ENCODE measurements at places on chromosomes 5 and 9. TPM values are rescaled to one million over a fixed set of nuclear protein-coding genes. Genes with fewer than 3 reads are reported as not detected.

DNA sequence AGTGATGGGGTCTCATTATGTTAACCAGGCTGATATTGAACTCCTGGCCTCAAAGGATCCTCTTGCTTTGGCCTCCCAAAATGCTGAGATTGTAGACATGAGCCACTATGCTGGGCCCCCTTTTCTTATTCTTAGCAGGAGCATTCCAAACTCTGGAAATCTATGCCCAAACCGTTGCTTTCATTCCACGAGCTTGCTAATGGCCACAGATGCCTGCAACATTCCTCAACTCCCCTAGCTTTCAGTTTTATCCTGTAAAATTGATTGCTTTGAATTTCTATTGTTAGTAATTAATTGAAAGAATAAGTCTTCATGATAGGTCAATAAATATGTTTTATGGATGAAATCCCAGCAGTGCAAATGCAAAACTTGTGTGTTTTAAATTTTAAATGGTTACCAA is 564.8 kb upstream of the WWC1 start:
- no peak for DNase-seq

GRCh38 chr5:172593306-172593705 is 47.8 kb upstream of the NEURL1B start:
- DNase-seq = no peak

GRCh38 chr9:117125531-117125930 is 289.3 kb downstream of the ASTN2 start:
- no peak for DNase-seq

GRCh38 chr5:174725261-174725990 is 1.0 kb downstream of the MSX2 start:
- DNase-seq = no peak

DNA sequence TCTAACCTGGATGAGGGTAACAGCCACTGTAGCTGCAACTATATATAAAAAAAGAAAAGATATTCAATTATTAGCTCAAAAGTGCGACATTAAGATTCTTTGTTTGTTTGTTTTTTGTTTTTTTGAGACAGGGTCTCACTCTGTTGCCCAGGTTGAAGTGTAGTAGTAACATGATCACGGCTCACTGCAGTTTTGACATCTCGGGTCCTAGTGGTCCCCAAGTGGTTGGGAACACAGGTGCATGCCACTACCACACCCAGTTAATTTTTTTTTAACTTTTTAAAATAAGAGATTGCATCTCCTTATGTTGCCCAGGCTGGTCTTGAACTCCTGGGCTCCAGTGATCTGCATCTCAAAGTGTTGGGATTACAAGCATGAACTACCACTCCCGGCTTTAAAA is 61.8 kb downstream of the MEF2C start:
- no peak for DNase-seq

The GCNT4 gene
- total RNA-seq = 0.13 TPM

DNA sequence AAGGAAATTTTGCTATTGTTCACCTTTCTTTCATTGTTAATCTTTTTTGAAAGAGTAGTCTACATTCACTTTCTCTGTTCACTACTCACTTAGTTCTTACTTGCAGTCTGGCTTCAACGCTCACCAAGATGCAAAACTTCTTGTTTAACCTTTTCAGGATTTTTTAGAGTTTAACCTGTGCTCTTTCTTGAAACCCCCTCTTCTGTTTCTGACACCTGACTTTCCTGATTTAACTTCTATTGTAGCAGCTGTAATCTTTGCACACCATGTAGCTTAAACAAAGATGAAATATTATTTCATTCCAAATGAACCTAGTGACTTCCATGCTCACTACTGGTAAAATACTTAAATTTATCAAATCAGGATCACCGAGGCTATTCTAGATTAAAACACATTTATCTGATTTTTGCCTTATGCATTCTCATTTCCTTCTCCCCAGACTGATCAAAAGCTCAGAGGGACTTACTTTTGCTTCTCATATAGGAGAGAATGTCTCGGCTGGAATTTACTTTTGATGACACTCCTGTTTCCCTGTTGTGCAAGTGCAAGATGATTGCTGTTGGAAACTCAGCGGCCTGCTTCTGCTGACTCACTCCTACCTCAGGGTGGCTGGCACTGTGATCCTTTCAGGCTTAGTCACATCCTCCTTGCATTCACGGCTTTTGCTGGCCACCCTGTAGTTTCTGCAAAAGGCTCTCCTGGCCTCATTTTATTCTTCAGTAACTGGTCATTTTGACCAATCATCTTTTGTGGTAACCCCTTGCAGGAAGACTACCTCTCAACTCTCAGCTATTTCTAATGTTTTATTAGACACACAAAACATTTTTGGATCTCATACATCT is 109.3 kb upstream of the IFNE start:
- DNase-seq = peak; percentile 24

DNA sequence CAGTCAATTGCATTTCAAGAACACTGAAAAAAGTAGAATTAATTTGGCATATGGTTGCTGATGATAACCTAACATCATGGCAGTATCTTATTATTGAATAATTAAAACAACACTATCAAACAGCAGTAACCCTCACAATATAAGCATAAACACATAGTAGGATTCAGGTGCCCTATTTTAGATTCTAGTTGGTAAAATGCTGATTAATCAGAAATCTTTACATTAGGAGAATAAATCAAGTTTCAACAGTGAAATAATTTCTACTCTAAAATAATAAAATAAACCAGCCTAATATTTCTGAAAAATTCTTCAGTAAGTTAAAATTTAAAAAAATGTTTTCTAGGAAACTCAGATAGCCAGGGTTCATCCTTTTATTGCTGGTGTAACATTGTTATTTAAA is 76.4 kb upstream of the NUDT12 start:
- no peak for DNase-seq

DNA sequence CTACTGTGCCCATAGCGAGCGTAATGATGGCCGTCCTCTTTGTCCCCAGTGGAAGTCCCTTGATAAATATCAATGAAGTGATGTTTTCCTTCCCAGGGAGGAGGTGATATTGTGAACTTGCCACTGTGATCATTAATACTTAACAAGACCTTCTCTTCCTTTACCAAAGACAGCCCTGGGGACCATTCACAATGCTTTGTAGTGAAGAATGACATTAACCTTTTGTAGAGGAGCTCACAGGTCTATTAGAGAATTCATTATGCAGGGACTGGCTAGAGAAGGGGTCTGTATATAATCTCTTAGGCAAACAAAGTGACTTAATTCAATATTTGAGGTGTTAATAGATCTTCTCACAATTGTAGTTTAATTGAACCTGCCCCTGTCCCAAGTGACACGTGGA is 452.9 kb upstream of the DMAC1 start:
- DNase-seq = no peak

The TAF11L5 gene
- total RNA-seq = not detected

DNA sequence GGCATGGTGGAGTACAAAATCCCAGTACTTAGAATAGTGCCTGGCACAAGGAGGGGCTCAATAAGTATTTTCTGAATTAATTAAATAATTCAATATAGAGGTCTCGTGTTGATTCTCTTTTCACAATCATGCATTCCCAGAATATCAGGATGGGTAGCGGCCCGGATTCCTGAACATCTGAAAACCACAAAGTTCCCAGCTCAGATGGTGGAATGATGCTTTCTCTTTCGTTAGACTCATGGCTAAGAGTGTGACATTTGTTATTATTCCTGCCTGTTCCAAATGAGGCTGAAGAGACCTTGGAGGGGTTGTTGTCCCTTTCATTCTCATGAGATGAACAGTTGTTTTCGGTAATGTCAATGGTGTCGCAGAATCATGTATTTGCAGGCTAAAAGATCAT is 95.4 kb upstream of the LIFR start:
- no peak for DNase-seq

GRCh38 chr5:94268226-94268625 is 350.2 kb downstream of the KIAA0825 start:
- DNase-seq = no peak

The IL9 gene
- total RNA-seq = not detected

- no peak for DNase-seq
Measured at GRCh38 chr9:114682846-114683245, 854 bp upstream of the TEX48 start.

DNA sequence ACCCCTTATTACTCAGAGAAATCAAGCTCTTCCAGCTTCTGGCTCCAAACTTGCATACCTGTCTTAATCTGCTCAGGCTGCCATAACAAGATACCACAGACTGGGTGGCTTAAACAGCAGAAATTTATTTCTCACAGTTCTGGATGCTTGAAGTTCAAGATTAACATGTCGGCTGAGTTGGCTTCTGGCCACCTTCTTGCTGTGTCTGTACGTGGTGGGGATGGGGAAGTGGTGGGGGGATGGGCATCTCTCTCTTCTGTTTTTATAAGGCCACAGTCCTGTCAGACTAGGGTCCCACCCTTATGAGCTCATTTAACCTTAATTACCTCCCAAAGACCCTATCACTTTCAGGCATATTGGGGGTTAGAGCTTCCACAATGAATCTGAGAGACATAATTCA is 140.5 kb downstream of the SV2C start:
- no peak for DNase-seq

DNA sequence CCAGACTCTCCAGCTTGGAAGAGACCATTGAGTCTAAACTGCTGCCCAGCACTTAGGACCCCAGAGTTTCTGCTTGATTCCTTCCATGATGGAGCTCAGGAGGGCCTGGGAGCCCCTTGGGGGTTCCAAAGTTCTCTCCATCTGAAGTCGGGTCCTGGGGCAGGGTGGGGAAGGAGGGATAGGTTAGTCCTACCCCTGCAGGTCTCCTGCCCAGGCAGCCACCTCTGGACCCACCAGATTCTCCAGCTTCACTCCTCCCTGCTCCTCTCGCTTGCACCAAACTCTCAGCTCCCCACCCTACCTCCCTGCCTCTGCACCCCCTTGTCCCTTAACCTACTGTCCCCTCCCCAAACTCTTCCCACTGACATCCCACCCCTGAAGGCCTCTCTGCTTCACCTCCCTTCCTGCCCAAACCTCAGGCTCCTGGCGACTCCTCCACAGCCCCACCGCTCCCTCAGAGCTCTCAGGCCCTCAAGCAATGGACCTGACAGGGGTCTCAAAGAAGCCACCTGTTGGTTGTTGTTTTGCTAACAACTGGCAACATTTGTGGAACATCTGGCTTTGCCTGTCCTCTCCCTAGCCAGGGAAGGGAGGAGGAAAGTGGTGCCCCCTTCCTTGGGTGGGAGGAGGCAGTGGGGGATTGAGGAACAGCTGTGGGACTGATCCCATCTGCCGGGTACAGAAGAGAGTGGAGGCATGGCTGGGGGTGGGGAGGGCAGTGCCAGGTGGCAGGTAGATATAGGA is 137.5 kb downstream of the RGS3 start:
- no peak for DNase-seq

DNA sequence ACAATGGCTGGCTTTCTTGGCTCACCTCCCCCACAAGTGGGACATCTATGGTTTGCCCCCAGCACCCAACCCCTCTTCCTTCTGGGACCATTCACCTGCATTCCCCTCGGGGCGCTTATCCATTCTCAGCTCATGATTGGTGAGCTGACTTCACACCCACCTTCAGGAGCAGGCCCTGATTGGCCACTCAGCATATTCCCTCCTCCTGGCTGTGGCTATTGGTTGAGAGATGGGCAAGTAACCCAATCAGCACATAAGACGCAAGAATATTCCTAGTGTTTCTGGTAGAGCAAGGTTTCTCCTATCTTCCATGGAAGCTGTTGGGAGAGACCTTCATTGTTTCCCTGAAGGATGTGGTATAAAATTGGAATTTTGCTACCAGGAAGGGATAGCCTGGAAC is 22.7 kb upstream of the UNC5A start:
- DNase-seq = no peak

The GOLM1 gene
- 21.2 TPM for total RNA-seq

- DNase-seq = no peak
Measured at GRCh38 chr9:31185831-31186230, 1198.6 kb upstream of the ACO1 start.

The LCN15 gene
- 0.13 TPM for total RNA-seq

The CTNNA1 gene
- total RNA-seq = 515 TPM

The TMEM8B gene
- total RNA-seq = 0.13 TPM

DNA sequence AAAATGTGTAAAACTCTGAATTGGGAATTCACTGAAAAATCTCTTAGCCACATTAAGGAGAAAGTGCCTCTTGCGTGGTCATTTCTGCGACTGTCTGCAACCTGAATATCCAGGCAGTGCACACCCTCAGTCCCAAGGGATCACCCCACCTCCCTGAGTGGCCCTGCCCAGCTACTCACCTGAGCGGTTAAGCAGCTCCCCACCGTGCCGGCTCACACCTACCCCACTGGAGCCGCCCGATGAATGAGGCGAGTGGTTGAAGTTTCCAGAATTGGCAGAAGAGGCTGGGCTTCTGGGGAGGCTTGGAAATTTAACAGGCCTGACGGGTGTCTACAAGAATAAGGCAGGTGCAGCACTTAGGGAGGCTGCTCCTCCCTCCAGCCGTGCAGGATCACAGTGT is 25.6 kb downstream of the ANKS6 start:
- DNase-seq = no peak

DNA sequence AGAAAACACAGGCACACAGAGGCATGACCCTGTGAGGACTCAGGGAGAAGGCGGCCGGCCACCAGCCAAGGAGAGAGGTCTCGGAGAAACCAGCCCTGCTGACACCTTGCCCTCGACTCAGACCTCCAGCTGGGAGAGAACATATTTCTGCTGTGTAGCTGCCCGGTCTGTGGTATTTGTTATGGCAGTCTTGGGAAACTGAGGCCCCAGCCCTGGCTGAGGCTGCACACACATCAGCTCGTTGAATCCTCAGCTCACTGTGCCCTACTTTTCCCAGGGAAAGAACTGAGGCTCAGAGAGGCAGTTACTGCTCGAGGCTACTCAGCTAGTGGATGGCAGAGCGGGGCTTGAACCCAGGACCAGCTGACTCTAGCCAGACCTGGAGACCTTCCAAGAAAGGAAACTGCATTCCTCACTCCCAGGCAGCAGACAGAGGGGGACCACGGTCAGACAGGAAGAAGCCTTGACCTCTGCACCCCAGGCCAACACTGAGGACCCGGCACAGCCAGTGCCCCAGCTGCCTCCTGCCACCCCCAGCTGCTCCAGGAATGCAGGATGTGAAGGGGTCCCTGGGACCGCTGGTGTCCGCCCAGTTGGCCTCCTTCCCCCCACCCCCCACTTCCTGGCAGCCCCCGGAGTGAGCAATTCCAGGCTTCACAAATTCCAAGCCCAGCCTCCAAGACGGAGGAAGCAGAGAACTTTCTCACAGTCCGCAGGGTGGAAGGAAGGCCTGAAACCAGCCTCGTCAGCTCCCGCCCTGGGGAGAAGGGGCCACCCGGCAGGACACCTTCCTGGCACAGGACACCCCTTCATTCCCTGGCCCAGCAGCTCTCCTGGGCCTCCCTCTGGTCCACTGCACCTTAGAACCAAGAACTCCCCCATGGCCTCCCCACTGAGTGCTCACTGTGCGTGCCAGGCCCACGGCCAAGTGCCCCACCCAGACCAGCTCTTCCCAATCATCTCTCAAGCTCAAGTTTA is 69.9 kb downstream of the LRSAM1 start:
- peak; percentile 85 for DNase-seq

Data from dermis microvascular lymphatic vessel endothelial cell (primary cell).